Type B pancreatic cell (in vitro differentiated cells): ENCODE measurements at places on chromosomes 4 and X.

DNA sequence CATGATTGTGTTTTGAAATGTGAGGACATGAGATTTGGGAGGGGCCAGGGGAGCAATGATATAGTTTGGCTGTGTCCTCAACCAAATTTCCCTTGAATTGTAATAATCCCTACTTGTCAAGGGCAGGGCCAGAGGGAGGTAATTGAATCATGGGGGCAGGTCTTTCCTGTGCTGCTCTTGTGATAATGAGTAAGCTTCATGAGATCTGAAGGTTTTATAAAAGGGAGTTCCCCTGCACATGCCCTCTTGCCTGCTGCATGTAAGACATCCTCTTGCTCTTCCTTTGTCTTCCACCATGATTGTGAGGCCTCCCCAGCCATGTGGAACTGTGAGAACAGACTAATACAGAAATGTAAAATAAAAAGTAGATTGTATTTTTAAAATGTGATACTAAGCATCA is 1294.9 kb downstream of the ADGRL3 start:
- no peak for DNase-seq

GRCh38 chr4:145195167-145195952 is 15.0 kb upstream of the OTUD4 start:
- DNase-seq, result no peak

GRCh38 chrX:115966920-115967319 is 203.6 kb upstream of the AGTR2 start:
- DNase-seq, result no peak

- DNase-seq, result no peak
Measured at GRCh38 chrX:131792356-131792749, 230.7 kb upstream of the STK26 start.

GRCh38 chr4:153170407-153170806 is 33.8 kb upstream of the TRIM2 start:
- DNase-seq, result no peak

- no peak for DNase-seq
Measured at GRCh38 chr4:33961761-33962160, 2282.6 kb downstream of the ARAP2 start.

DNA sequence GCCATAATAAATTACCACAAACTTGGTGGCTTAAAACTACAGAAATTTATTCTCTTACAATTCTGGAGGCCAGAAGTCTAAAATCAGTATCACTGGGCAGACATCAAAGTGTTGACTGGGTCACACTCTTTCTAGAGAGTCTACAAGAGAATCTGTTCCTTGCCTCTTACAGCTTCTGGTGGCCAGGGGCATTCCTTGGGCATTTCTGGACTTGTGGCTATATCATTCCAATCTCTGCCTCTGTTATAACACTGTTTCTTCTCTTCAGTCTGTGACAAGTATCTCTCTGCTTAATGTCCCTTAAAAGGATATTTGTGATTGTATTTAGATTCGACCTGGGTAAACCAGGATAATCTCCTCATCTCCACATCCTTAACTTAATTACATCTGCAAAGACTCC is 207.3 kb upstream of the DCAF8L1 start:
- DNase-seq, result no peak

- DNase-seq, result no peak
Measured at GRCh38 chrX:120260369-120260768, 9.8 kb downstream of the ZBTB33 start.

- DNase-seq, result no peak
Measured at GRCh38 chrX:37679230-37679629, 6.4 kb upstream of the XK start.

DNA sequence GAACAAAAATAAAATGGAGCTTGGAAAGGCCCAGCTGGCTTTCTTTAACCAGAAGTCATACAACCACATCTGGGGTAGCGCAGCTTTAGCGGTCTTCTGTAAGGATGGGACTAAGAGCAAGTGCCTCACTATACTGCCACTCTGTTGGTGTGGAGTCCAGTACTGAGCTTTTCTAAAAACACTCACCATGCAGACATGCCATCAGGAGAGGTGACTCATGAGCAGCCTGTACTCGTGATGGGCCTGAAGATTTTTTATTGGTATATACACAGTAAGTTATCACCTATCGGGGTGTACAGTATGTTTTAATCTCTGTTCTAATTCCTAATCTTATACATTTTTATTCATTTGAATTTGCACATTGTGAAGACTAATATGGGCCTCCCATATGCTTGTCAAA is 9.6 kb downstream of the PPP3CA start:
- no peak for DNase-seq

DNA sequence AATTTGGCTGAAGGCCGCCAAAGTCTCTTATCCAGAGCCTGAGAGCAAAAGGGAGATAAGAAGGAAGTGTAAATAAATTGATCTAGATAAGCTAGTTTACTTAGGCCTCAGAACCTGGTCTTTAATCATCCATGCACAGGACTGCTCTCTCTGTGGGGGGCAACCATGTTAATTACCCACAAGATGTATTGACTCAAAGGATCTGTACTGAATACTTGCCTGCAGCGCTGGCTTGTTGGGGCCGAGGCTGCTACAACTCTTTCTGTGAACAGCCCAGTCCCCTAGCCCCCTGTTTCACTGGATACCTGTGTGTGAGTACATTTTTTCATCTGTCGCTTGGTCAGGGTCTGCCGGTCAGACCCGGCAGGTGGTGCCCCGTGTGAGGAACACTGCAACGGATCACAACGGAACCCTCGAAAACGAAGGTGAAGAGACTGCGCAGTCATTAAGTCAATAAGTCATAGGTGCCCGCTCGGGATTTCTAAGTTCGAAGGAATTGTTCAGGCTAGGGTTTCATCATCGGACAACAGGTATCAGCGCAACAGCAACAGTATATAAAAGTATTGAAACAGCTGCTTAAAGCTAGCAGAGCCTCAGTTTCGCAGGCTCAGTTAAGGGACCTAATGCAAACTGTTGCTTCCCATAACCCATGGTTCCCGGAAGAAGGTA is 8.3 kb downstream of the MAGEA11 start:
- no peak for DNase-seq

GRCh38 chr4:52751487-52751911 is 274 bp upstream of the ERVMER34-1 start:
- peak; percentile 71 for DNase-seq

GRCh38 chr4:108820492-108821350 is 57.9 kb upstream of the ETNPPL start:
- DNase-seq, result no peak

GRCh38 chr4:171118091-171118490 is 695.1 kb upstream of the GALNTL6 start:
- no peak for DNase-seq

GRCh38 chr4:14837860-14838259 is 164.4 kb upstream of the CPEB2 start:
- no peak for DNase-seq

GRCh38 chrX:110241816-110242215 is 76.1 kb downstream of the AMMECR1 start:
- no peak for DNase-seq

- DNase-seq, result no peak
Measured at GRCh38 chrX:79368441-79368840, 1.3 kb upstream of the ITM2A start.

DNA sequence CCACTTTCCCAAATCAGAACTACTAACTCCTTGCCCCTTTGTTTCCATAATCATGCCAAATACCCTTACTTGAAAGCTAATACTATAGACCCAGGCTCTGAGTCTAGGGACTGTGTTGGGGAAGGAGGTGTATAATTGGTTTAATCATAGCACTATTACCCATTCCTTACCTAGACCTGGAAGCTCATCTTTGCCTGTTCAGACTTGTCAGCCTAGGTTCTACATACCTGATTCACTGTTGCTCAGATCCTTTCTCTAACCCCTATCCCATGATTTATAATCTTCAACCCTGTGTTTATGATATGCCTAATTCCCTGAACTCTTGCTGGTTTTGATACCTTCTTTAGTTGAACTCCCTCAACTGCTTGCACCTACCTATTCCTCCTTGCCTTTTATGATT is 123.1 kb upstream of the GRIA3 start:
- DNase-seq, result no peak

GRCh38 chr4:47631161-47631560 is 146.1 kb downstream of the ATP10D start:
- no peak for DNase-seq

DNA sequence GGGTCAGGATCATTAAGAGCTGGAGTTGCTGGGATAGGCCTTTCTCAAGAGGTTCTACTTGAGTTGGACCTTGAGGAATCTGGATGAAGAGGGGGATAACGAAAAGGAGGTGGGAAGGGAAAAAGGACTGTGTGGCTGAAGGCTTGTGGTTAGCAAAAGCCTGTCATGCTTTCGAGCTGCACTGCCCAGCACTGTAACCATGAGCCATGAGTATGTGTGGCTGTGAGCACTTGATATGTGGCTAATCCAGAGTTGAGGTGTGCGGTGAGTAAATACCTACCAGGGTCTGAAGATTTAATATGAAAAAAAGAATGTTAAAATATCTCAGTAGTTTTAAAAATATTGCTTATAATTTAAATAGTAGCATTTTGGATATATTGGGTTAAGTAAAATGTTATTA is 11.4 kb downstream of the TMEM165 start:
- DNase-seq, result no peak

DNA sequence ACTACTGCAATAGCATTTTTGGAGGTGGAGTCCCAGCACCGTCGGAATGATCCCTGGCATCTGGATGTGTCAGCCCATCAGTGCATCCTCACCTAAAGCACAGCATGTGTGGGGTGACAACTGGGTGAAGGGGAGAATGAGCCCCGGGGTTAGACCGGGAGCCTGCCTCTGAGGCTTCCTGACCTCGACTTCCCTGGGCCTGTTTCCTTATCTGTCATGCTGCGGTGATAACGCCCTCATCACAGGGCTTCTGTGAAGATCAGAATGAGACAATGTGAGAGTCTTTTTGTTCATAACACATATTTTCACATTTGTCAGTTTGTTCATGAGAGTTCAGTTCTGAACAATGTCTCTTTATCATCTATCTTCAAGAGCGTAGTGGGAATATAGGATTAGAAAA is 31.1 kb upstream of the PDLIM3 start:
- DNase-seq, result no peak
